Cerebellar nuclear complex (tissue), 1 donor: ENCODE measurements at places on chromosomes 6 and 20.

DNA sequence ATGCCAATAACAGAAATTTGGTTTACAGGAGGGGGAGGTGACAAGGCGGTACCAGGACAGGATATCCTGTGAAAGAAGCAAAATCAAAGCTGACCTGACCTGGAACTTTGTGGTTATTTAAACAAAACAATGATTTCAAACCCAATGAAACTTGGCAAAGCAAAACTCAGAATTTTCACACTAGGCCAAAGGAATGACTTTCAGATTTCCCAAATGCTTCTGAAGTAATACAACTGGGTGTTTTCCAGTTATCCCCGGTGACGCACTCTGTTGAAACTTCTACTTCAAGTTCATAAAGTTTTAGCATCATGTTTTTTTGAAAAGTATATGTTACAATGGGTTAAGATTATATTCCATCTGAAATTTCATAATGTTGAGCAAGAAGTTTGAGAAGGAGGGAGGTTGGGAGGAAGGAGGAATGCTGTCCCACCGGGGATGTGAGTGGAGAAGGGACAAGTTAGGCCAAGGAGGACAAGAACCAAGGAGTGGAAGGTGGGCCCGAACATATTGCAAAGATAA lies 78.1 kb upstream of the TRAF3IP2 start:
- no peak for DNase-seq

- DNase-seq, result no peak
These were observed 6.4 kb downstream of the GDAP1L1 start for GRCh38 chr20:44253528-44253927.

DNA sequence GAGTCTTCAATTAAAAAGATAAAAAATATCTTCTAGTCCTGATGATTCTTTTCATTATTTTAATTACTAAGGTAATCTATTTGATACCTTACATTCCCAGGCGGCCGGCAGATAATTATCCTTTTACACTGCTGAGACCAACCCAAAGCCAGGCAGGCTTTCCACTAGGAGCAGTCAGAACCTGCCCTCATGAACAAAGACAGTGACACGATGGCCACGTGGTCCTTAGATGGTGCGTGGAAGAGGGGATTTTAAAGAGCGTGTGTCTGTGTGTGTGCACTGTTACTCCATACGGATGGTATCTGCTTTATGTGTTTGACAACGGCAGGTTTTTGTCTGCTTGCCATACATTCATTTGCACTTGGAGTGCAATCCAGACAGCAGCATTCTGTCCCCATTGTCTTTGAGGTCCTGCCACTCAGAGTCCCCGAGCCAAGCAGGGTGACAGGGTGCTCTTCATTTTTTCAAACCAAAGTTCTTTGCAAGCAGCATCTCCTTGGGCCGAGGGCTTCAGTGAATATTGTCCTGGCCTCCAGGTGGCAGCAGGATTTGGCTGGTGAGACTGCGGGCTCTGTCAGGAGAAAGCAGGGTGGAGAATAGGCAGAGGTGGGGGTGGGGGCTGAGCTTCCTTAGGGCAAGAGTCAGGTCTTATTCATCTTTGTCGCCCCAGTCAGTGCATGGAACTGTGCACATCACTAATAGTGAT lies 260.5 kb downstream of the NRN1 start:
- DNase-seq, result no peak

GRCh38 chr6:151689499-151690201 lies 117.8 kb upstream of the ESR1 start:
- no peak for DNase-seq

DNA sequence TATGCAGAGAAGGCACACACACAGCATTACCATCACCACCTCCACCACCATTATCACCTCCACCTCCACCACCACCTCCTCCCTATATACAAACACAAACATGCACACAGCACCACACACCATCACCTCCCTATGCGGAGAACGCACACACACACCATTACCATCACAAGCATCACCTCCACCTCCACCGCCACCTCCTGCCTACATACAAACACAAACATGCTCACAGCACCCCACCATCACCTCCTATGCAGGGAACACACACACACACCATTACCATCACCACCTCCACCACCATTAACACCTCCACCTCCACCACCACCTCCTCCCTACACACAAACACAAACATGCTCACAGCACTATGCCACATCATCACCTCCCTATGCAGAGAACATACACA lies 236.5 kb upstream of the AFDN start:
- DNase-seq, result no peak

- no peak for DNase-seq
These were observed 127.2 kb downstream of the CD109 start for GRCh38 chr6:73823046-73823735.

DNA sequence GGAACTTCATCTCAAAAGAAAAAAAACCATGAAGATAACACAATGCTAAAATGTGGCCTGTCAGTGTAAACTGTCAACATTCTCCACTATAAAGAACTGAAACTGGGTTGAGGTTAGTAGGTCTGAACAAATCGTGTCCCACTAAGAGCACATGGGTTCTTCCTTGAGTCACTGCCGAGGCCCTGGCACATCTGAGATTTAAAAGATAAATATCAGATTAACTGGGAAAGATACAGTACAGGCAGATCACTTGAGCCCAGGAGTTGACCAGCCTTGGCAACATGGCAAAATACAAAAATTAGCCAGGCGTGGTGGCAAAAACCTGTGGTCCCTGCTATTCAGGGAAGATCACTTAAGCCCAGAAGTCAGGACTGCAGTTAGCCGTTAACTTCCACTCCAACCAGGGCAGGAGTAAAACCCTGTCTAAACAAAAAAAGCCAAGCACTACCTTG lies 5.6 kb downstream of the EEF1A1 start:
- DNase-seq, result no peak

DNA sequence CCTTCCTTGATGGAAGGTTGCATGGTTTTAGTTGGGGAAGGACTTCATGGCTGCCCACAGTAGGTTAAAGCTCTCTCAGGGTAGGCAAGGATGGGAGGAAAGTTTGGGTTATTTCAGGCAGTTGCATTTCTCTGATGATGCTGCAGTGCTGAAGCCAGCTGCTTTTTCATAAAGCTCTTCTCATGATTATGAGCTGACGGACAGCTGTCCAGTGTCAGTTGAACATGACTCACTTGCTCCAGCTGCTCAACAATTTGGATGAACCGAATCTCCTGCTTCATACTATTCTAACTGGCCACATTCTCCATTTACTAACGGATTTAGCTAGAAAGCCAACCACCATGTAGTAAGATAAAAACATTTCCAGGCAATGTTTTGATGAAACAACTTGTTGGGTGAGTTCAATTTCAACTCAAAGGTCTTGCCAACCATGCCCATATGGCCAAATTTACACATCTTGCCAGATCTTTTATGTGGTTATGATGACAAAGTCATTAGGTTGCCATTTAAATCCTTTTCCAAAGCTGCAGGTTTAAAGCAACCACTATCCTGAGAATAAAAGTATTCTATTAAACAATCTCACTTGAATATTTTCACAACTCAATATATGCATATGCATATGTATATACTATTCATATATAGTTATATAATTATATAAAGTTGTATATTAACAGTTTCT lies 125.9 kb downstream of the HS3ST5 start:
- DNase-seq, result no peak

DNA sequence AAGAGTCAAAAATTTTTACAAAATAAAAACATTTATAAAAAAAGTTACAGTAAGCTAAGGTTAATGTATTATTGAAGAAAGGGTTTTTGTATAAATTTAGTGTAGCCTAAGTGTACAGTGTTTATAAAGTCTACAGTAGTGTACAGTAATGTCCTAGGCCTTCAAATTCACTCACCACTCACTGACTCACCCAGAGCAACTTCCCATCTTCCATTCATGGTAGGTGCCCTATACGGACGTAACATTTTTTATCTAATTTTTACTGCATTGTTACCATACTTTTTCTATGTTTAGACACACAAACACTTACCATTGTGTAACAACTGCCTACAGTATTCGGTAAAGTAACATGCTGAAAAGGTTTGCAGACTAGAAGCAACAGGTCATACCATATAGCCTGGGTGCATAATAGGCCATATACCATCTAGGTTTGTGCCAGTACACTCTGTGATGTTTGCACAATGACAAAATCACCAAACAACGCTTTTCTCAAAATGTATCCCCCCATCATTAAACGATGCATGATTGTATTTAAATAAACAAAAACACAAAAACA lies 6.0 kb downstream of the MTFR2 start:
- no peak for DNase-seq

DNA sequence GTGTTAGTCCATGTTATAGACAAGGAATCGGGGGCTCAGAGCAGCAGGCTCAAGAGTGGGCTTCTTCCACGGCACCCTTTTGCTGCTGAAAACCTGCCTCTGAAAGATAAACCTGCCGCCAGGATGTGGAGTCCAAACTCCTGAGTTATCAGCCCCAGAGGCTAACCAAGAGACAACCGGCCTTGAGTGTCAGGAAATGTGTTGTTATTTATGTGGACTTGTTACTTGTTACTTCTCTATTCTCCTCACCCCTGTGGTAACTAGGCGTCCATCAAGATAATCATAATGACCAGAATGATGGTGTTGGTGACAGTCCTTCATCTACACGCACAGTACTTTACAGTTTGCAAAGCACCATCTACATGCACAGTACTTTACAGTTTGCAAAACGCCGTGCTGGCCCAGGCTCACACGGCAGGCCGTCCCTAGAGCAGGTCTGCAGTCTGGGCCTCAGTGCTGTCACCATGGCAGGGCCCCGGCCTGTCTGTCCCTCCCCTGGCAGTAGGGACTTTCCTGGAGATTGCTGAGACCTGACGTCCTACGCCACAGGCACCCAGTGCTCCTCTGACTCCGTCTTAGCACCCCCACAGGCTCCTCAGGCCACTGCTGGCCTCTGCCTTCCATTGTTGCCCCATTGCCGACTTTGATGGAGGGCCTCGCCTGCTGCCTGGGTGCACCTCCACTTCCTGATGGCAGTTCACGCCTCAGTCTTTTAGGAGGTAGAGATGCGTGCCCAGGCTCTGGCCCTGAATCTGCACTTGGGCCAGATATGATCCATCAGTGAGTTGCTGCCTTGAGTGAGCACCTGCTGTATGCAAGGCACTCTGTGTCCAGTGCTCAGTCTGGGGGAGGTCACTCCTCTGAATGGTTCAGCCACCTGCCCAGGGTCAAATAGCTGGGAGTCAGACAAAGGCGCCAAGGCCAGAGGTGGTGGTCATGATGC lies 9.1 kb upstream of the BPIFB4 start:
- no peak for DNase-seq

DNA sequence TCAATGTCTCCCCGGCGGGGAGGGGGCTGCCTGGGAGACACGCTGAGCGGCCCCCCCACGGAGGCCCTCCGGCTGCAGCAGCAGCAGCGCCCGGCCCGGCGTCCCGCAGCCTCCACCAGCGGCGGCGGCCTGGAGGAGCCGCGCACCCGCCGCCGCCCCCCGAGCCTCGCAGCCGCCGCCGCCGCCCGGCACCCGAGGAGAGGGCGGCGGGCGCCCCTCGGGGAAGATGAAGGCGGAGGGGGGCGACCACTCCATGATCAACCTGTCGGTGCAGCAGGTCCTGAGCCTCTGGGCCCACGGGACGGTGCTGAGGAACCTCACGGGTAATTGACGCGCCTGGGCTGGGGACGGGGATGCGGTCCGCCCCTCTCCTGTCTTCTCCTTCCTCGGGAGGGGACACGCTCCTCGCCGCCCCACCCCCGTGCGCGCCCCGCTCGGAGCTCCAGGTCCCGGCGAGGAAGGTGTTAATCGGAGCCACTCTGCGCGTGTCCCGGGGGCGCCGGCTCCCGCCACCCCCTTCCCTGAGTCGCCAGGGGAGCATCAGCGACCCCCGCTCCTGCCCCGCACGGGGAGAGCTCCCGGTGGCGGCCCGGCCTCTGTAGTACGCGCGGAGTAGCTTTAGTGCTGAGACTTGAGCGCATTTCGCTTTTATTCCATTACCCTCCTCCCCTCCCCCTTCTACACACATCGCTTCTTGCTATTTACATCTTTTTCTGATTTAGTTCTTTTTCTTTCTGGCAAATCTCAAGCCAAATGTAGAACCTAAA lies 686 bp downstream of the TMEM170B start:
- DNase-seq, result no peak
